COLO829 (cell line): ENCODE measurements at places on chromosomes 1 and 21.

- no peak for DNase-seq
Observed at GRCh38 chr1:93324486-93325464, 20.9 kb upstream of the DR1 start.

GRCh38 chr1:185840880-185841279, 106.7 kb downstream of the HMCN1 start:
- no peak for DNase-seq

- no peak for DNase-seq
Observed at GRCh38 chr1:182192215-182192614, 130.7 kb upstream of the ZNF648 start.

DNA sequence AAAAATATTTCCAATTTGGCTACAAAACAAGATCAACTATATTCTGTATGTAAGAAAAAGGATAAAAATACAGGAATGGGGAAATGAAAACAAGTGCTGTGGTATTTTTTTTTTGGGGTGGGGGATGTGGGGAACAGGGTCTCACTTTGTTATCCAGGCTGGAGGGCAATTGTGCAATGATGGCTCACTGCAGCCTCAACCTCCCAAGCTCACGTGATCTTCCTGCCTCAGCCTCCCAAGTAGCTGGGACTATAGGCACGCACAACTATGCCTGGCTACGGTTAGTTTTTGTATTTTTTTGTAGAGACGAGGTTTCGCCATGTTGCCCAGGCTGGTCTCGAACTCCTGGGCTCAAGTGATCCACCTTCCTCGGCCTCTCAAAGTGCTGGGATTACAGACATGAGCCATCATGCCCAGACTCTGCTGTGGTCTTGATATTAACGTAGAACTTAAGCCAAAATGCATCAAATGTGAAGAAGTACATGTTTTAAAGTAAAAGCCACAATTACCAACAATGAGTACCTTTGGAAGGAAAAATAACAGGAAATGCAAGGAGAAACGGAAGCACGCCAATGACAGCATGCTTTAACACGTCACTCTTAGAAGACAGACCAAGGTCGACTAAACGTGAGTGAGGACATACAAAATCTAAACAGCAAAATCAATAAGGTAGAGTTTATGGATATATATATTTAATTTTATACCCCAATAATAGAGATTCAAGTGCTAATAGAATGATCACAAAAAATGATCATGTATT, 8.8 kb upstream of the ABCB10 start:
- DNase-seq = no peak

DNA sequence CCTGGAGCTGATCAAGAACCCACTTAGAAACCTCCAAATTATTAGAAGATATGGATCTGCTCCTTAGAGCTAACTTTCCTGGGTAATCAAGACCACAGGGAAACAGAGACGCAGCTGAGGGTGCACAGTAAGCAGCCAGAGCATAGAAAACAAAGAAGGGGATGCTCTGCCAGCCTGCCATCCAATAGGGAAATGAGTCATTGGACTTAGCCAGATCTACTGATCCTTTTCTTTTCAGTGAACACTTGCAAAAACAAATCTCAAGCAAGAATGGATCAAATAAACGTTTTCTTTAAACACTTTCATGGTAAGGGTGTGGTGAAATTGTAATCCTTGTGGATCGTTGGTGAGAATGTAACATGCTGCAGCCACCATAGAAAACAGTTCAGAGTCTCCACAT, 474.0 kb downstream of the LTN1 start:
- no peak for DNase-seq

- no peak for DNase-seq
Observed at GRCh38 chr1:170765279-170765678, 101.3 kb downstream of the PRRX1 start.

GRCh38 chr1:64595871-64596515, 126.1 kb downstream of the CACHD1 start:
- DNase-seq = no peak

DNA sequence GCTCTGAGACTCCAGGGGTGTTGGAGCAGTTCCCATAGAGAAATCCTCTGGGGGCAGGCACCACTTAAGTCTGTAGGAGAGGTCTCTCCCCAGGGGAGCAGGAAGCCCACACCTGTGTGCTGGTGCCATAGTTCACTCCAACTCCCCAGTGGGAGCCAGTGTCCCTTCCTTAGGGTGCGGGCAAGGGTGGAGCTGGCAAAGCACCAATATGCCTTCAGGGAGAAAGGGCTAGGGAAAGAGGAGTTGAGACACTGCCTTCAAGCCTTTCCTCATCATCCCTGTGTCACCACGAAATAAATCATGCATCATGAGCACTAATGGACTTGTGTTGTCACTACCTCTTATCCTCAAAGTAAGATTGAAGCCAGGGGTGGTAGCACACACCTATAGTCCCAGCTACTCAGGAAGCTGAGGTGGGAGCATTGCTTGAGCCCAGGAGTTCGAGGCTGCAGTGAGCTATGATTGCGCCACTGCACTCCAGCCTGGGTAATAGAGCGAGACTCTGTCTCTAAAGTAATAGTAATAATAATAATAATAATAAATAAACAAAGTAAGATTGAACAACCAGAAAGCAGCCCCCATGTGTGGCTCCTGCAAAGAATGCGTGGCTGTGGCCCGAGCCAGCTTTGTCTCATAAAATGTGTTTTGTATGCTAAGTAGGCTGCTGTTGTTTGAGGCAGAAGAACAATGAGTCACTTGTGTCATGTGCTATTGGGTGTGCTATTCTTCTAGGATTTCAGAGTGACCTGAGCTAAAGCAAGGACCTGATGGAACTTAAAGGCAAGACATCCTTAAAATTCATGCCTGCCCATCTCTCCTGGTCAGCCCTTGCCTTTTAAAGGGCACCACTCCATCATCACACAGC, 6.7 kb upstream of the TIE1 start:
- DNase-seq = no peak

- no peak for DNase-seq
Observed at GRCh38 chr1:71885171-71885570, 397.2 kb downstream of the NEGR1 start.

GRCh38 chr1:209621286-209621685, 30.9 kb downstream of the LAMB3 start:
- DNase-seq = no peak

DNA sequence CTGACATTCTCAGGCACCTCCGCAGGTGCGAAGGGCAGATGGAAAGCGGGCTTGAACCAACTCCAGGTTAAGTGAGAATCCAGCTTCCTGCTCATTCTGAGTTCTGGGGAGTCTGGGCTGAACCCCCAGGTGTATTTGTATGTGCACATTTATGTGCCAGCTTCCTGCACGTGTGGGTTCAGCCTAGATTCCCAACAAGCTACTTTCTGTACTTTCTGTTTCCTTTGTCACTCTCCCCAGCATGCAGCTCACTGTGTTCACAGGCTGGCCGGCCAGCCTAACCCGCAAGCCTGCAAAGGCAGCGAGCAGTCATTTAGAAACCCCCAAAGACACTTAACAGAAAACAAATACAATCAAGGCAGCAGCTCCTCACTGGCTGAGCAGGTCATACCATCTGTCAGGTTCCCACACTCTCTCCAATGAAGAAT, 1.3 kb upstream of the IL19 start:
- DNase-seq = no peak

DNA sequence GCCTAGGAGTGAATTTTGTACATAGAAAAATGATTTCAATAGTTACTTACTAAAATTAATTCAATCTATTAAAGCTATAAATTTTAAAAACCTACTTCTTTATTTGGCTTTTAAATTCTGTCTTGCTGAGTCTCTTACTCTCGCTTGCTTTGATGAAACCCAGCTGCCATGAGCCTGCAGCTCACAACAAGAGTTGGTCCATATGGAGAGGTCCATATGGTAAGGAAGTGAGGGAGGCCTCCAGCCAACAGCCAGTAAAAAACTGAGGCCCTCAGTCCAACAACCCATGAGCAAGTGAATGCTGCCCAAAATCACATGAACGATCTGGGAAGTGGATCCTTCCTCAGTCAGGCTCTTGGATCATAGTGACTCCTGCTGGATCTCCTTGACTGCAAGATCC, 89.9 kb upstream of the CXADR start:
- no peak for DNase-seq

DNA sequence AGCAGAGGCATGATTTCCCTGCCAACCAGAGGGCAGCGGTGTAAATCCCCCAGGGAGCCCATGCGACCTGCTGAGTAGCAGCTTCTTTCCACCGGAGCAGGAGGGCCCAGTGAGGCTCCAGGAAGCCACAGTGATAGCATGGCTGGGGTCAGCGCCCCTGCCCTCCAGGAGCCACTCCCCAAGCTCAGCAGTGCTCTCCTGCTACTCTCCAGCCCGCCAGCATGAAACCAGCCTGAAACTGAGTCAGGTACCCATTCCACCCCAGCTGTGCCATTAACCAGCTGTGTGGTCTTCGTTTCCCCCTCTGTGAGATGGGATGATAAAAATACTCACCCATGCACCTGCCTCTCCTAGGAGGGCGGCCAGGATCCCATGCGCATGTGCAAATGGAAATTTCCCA, 123.8 kb upstream of the TMEM51 start:
- DNase-seq = no peak

- DNase-seq = no peak
Observed at GRCh38 chr1:216907100-216907499, 183.9 kb upstream of the ESRRG start.

GRCh38 chr21:15729674-15730483, at the start of gene USP25:
Gene USP25, plus strand, starts transcription at chr21:15729982. Its CDS starts 412 bp downstream, at chr21:15730394.
- DNase-seq = peak; percentile 56

DNA sequence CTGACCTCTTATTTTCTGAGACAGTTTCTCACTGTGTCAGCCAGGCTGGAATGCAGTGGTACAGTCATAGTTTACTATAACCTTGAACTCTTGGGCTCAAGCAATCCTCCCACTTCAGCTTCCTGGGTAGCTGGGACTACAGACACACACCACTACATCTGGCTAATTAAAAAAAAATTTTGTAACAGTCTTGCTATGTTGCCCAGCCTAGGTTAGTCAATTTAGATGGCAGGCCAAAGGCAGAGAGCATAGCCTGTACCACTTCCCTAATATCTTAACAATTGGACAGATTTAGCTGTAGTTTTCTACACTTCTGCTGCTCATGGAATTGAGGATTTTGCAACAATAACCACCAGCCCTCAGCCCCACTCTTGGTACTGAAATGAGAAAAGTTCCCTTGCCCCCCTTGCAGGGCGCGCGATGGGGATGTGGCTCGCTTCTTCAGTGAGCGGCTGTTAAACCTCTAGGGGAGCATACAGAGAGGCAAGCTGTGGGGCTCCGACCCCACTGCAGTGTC, 34.9 kb upstream of the PTGFRN start:
- no peak for DNase-seq

DNA sequence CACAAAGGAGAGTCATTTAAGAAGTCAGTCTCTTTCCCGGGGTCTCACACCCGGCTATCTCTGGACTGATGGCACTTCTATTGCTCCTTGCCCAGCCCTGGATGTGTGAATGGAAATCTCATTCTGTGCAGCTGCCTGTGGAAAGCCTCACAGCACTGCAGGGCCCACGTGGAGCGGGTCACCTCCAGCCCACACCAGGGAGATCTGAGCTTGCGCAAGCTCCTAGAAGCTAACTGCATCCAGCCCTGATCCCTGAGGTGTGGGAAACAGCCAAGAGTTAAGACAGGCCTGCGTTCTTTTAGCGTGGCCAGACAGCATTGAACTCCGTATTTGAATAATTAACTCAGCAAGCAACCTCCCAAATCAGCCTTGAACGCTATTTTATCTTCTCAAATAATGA, 150.5 kb downstream of the LRIG2 start:
- no peak for DNase-seq

- no peak for DNase-seq
Observed at GRCh38 chr1:168312718-168313604, 32.3 kb downstream of the TBX19 start.

- DNase-seq = no peak
Observed at GRCh38 chr1:181221078-181221477, 132.6 kb downstream of the IER5 start.

DNA sequence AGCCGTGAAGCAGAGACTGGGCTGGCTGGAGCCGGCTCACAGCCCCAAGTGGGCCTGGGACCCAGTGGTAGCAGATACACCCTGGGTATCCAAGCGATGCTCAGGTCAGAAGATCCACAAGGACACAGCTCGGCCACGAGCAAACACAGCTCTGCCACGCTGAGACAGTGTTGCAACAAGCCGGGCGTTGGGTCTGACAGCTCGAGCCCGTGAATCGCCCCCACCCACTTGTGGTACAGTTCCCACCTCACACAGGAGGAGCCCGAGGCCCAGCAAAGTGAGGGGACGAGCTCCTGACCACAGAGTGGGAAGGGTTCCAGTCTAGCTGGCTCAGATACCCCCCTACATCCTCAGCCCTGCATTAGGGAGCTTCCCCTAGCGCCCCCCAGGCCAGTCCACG, 8.9 kb upstream of the PRKCZ start:
- no peak for DNase-seq

DNA sequence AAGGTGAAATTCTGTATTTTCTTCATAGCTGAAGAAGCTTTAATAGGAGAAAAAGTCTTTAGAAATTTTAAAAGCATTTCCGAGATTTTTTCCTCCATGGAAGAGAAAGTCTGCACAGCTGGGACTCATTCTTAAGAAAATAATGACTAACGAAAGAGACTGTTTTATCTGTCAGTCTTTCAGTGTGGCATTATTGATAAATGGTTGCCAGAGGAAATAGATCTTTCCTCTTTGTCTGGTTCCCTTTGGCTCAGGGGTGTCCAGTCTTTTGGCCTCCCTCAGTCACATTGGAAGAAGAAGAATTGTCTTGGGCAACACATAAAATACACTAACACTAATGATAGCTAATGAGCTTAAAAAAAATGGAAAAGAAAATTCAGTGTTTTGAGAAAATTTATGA, 49.9 kb downstream of the KDM1A start:
- no peak for DNase-seq

- no peak for DNase-seq
Observed at GRCh38 chr1:178726545-178726944, 1.5 kb downstream of the RALGPS2 start.

DNA sequence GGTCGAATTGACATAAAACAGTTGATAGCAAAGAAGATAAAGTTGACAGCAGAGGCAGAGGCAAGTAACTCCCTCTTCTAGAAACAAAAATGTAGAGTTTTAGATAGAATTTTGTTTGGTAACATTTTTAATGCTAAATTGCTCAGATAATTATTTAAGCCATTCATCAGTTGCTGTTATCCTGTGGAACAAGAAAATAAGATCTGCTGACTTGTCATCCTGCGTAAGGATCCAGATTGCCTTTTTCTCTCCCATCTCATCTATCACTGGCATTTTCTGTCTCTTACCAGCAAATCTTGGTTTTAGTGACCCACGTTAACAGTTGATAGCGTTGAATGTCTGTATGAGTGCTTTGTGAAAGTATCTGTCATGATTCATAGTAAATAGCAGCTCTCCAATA, 29.8 kb downstream of the SOAT1 start:
- DNase-seq = no peak
